ENCODE measurements at places on chromosomes 4 and X.
A peak's percentile ranks its signal among the peaks of the same experiment; 100 is the strongest.

- no peak for DNase-seq
Measured at GRCh38 chr4:127641524-127641923, 8.8 kb downstream of the INTU start.

- DNase-seq: no peak
Measured at GRCh38 chrX:44305921-44306320, 37.6 kb downstream of the EFHC2 start.

DNA sequence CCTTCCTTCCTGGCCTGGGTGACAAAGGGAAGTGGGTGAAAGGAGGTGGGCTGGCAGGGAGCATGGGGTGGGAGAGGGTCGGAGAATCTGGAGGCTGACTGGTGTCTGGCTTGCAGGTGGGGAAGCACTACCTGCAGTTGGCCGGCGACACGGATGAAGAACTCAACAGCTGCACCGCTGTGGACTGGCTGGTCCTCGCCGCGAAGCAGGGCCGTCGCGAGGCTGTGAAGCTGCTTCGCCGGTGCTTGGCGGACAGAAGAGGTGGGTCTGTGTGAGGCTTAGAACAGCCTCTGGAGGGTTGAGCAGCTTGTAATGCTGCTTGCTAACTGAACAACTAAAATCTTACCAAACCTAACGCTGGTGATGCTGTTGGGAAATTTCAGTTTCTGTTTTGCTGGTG is 19.2 kb downstream of the WFS1 start:
- no peak for DNase-seq

- DNase-seq: no peak
Measured at GRCh38 chr4:113555868-113556267, 205.7 kb downstream of the CAMK2D start.

- no peak for DNase-seq
Measured at GRCh38 chr4:85486425-85487086, 11.6 kb downstream of the ARHGAP24 start.

- DNase-seq: no peak
Measured at GRCh38 chr4:79831119-79831528, 241.9 kb downstream of the ANTXR2 start.

DNA sequence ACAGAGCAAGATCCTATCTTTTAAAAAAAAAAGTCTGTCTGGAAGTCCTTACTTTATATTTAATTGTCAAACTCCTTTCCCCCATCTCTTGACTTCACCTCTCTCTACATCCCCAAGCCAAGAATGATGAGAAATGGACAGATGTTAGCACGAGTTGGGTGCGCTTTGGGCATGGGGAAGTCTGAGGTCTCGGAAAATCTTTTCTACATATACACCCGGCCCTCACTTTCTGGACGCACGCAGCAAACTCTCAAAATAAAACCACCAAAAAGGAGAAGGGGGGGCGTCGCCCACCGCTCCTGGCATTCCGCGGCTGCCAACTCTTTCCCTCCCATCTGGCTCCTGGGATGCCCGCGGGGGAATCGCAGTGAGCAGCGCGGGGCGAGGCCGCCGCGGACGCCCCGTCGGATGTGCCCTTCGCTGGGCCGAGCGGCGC is 756 bp downstream of the IGFBP7 start:
- DNase-seq: no peak

GRCh38 chr4:7822877-7823276 is 116.8 kb downstream of the AFAP1 start:
- no peak for DNase-seq

DNA sequence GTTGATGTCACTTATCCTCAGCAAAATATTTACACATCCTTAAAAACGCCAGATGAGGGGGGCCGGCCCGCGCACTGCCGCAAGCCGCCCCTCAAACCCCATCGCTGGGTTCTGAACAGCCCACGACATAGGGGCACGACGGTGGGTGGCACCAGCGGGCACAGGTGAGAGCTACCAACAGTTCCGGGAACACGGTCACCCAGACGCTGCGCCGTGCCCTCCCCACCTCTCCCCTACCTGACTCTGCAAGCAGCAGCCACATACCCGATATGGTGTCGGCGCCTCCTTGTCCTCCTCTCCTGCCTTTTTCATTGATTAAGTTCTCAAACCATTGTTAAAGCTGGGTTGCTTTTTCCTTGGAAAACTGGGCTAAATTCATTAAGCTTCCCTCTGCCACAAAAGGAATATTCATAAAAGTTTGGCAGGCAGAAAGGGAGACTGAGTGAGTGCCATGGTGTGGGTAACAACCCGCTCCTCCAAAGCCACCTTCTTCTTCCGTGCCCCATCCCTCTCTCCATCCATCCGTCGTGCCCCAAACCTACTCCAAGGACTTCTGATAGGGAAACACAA is 1.4 kb downstream of the RAI2 start:
- DNase-seq: peak; percentile 21

- no peak for DNase-seq
Measured at GRCh38 chrX:31181377-31182000, 109.6 kb upstream of the FTHL17 start.

GRCh38 chrX:154486396-154487207 is at the start of gene UBL4A:
Gene UBL4A, minus strand, starts transcription at chrX:154486615. Its CDS starts 31 bp downstream, at chrX:154486584.
- peak; percentile 58 for DNase-seq

DNA sequence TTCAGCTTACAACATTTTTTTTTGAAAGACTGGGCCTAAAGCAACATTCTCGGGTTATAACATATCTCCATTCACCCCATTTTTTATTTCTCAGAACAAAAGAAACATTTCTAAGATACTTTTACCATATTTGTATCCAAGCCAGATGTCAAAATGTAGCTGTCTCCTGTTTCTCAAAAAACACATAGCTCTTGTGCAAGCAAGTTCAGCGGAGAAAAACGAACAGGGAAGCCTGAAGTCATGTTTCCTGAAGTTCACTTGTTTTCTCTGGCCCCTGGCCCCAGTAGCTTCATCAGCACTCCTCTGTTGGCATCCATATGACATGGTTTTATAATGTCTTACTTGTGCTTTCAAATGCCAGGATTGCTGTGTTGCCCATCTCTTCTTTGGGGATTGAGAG is 218.2 kb downstream of the BANK1 start:
- no peak for DNase-seq

GRCh38 chr4:184252136-184253071 is 34.7 kb upstream of the ENPP6 start:
- no peak for DNase-seq

GRCh38 chr4:42609051-42609450 is 47.9 kb downstream of the ATP8A1 start:
- no peak for DNase-seq

GRCh38 chrX:48890934-48891401 is 6.6 kb downstream of the TIMM17B start:
- DNase-seq: peak; percentile 23

- no peak for DNase-seq
Measured at GRCh38 chr4:3219761-3220475, 29.0 kb upstream of the MSANTD1 start.

GRCh38 chrX:150582338-150582948 is 14.0 kb downstream of the MTM1 start:
- no peak for DNase-seq

DNA sequence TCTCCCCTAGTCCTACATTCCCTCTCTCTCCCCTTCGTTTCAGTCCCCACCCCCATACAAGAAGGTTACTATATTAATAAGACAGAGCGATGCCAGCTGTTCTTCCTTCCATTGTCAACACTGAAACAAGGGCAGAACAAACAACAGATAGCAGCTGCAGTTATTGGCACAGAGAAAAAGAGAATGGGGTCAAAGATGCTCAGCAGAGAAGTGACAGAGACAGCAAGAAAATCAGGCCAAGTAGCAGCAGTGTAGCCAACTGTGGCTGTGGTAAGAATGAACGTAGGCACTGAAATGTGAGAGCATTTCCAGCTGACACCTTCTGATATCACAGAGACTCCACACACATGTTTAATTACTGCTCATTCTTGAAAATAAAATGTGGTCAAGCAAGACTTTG is 641.8 kb downstream of the FSTL5 start:
- DNase-seq: no peak

Data from activated CD4-positive, alpha-beta T cell treated with anti-CD3 and anti-CD28 coated beads, Interleukin-2, amount 50 U/mL, for 48 hours (primary cell).